ENCODE measurements at places on chromosomes 12 and 14. TPM values are rescaled to one million over a fixed set of nuclear protein-coding genes. Genes with fewer than 3 reads are reported as not detected.

FBXW8 gene
- 17.0 TPM for total RNA-seq

DNA sequence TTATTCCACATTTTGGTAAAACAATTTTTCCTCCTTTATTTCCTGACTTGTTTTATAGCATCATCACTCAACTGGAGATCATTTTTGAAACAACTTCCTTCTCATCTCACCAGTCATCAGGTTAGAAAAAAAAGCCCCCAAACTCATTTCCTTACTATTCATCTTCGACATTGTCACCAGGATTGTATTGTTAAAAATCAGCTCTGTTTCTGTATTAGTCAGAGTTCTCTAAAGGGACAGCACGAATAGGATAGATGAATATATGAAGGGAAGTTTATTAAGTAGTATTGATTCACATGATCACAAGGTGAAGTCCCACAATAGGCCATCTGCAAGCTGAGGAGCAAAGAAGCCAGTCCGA, 392.6 kb downstream of the FUT8 start:
- DNase-seq: no peak

GRCh38 chr12:22856178-22856577, 231.2 kb downstream of the ETNK1 start:
- peak; percentile 39 for DNase-seq

KLRC3 gene
- total RNA-seq: 26.4 TPM

DNA sequence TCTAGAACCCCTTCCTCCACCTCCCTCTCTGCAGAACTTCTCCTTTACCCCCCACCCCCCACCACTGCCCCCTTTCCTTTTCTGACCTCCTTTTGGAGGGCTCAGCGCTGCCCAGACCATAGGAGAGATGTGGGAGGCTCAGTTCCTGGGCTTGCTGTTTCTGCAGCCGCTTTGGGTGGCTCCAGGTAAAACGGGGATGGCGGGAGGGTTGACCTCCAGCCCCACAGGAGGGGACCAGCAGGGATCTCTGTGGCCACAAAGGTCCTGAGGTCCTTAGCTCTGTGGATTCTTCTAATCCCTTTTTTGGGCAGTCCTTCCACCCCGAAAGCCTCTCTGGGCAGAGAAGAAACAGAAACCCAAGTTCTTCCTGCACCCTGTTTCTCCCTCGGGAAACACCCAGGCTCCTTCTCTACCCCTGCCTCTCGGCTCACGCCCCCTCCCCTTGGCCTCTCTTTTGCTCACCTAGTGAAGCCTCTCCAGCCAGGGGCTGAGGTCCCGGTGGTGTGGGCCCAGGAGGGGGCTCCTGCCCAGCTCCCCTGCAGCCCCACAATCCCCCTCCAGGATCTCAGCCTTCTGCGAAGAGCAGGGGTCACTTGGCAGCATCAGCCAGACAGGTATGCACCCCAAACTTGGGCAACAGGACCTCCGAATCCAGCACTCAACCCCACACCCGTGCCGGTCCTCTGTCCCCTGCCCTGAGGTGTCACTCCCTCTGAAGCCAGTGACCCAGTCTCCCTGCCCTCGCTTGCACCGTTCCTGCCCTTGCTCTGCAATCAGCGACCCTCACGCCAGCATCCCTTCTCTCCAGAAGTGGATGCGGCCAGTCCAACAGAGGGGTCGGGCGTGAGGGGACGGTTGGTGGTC, 638 bp downstream of the LAG3 start:
- no peak for DNase-seq

DNA sequence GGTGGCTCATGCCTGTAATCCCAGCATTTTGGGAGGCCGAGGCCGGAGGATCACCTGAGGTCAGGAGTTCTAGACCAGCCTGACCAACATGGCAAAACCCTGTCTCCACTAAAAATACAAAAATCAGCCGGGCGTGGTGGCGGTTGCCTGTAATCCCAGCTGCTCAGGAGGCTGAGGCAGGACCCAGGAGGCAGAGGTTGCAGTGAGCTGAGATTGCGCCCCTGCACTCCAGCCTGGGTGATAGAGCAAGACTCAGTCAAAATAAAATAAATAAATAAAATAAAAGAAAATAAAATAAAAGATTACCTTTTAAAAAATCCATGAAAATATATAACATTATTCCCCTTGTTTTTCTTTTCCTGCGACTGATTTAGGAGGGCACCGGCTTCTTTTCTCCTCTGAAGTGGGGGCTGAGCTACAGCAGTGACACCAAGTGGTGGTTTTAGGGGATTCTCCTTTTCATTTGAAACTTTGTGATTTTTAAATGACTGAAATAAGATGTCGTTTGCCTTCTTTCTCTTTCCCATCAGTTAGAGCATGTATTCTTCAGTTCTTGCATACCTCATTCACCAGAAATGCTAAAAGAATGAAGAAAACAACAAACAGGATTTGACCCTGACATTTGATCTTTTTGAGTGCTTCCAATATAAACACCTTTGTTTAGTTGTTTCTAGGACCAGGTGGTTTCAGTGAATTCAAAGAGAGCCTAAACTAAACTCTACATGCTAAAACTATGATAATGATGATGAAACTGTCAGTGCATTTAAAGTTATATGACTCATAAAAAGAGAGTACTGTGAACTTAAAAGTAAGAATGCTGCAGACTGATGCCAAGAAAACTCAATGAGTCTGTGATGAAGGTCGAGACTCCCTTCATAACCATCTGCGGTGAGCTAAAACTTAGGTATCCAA, 22.6 kb upstream of the PKP2 start:
- no peak for DNase-seq

- DNase-seq: no peak
These were observed 1.4 kb downstream of the SNRPF start for GRCh38 chr12:95859947-95860850.

DNA sequence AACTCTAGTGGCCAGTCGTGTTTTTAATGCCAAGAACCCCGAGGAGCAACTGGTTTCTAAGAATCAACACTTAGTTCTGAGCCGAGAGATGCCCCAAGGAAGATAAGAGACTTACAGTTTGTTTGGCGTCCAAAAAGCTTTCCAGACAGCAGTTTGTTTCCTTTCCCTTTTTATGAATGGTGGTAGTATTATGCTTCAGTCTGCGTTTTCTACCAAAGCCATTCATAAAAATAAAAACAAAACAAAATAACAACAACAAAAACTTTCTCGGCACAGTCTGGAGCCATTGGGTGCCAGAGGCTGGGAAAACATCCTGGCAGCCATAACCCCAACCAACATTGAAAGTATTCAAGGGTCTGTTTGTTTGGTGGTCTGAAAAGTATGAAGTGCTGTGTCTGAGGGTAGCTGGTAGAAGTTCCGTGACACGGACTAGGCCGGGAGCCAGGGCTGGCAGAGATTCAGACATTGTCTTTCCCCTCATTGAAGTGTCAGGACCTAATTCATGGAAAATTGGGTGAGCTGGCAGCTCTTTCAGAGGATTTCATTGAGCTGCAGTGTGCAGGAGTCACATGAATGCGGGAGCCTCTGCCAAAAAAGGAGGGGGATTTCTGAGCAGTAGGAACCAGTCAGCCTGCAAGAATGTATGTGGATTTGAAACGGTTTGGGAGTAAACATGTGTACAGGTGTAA, 124.2 kb downstream of the HMGA2 start:
- peak; percentile 87 for DNase-seq

DNA sequence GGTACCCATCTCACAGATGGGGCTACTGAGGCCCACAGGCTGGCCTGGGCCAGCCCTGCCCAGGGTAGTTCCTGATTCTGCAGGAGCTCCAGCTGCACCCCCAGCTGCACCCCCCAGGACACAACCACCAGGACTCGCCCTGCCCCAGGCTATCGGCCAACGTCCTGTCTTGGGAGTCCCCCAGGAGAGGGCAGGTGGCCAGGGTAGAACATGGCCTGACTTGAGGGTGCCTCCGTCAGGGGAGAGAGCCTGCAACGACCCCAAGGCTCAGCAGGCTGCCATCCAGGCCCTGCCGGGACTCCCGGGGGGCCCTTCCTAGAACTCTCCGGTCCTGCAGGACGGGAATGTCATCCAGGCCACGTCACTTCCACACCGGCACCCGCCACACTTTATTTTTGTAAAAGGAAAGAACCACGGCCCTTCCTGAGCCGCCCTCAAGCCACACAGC, 15.8 kb downstream of the JAG2 start:
- DNase-seq: no peak
